Mesothelial cell of epicardium (in vitro differentiated cells): ENCODE measurements at places on chromosomes 16 and 17. TPM values are rescaled to one million over a fixed set of nuclear protein-coding genes. Genes with fewer than 3 reads are reported as not detected.

DNA sequence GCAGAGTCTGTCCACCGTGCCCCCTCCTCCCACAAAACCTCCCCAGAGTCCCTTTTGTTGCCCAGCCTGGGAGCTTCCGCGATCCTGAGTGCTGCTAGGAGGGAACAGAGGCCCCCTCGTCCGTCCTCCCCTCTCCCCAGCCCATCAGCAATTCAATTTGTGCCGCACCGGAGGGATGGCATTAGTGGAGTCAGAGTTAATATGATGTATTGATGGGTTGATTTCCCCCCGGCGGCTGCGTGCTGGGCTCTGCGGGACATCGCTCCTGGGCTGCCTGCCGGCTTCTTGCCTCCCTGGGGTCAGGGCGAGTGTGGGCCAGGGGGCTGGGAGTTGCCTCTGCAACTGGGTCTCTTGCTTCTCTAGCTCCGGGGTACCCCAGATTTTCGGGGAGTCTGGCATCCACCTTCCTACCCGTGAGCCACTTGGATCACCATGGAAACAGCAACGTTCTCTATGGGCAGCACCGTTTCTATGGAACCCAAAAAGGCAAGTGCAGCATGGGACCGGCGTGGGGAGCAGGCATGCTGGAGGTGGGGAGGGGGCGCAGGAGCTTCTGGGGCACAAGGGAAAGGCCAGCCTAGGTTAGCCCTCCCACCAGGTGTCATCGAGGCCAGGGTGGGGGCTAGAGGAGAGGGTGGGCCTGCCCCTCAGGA, 42.9 kb downstream of the BAHCC1 start:
- H3K4me1 ChIP-seq: no peaks in the 10 kb centered on the region
- no peak overlapping the region for H3K4me3 ChIP-seq
- H3K27ac ChIP-seq: no peak overlapping the region
- H3K36me3 ChIP-seq: no peaks in the 10 kb centered on the region
- no peak for DNase-seq
- H3K27me3 ChIP-seq: no peaks in the 10 kb centered on the region

GRCh38 chr16:89074803-89075688, 18.6 kb upstream of the ACSF3 start:
- H3K27me3 ChIP-seq: peaks cover 2% of the 10 kb centered on the region
- peaks cover 20% of the 10 kb centered on the region for H3K4me1 ChIP-seq
- no peak for DNase-seq
- H3K27ac ChIP-seq: no peak overlapping the region

DNA sequence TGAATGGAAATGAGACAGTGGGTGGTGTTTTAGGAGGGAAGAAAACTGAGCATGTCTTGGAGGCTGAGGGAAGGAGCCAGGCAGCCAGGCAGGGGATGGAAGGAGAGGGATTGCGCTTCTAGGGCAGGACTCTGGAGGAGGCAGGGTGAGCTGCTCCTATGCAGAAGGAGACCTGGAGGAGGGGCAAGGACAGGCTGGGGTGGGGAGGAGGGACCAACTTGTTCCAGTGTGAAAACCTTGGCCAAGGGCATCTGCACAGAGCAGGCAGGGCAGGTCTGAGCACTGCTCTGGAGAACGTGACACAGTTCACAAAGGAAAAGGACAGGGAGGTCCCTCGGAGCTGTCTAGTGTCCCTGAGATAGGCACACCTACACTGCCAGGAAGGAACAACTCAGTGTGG, 5.5 kb downstream of the GALK1 start:
- DNase-seq: no peak
- peaks cover 2% of the 10 kb centered on the region for H3K36me3 ChIP-seq
- peak overlapping the region; percentile 39 for H3K27ac ChIP-seq
- no peaks in the 10 kb centered on the region for H3K27me3 ChIP-seq
- H3K4me1 ChIP-seq: peaks cover 13% of the 10 kb centered on the region

The TPSAB1 gene
- not detected in 3 replicates for total RNA-seq

The CHRNE gene
- total RNA-seq: 1.5 to 1.9 TPM (median 1.7 TPM) in 3 replicates
